ENCODE measurements at places on chromosomes 2 and 18.

DNA sequence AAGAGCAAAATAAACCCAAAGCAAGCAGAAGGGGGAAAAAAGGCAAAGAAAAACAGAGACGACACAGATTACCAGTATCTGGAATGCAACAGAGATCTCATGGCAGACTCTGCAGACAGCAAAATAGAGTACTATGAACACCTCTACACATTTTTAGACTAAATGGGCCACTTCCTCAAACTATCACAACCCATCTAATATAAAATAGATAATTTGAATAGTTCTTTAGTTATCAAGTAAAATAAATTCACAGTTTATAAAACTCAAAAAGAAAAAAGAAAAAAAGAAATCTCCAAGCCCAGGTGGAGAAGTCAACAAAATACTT is 16.6 kb downstream of the SESTD1 start:
- DNase-seq = no peak

DNA sequence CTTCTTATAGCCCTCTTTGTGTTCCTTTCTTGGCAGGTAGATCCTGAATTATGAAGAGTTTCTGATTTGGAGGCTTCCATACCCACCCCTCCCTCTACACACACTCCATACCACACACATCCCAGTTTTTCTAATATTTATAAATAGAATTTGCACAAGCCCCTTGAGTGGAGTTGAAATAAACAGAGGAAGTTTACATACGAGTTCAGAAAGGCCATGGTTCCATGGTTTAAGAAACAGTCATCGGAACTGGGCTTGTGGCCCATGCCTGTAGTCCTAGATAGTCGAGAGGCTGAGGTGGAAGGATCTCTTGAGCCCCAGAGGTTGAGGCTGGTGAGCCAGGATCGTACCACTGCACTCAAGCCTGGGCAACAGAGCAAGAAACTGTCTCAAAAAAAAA is 62.7 kb upstream of the TANC1 start:
- no peak for DNase-seq

DNA sequence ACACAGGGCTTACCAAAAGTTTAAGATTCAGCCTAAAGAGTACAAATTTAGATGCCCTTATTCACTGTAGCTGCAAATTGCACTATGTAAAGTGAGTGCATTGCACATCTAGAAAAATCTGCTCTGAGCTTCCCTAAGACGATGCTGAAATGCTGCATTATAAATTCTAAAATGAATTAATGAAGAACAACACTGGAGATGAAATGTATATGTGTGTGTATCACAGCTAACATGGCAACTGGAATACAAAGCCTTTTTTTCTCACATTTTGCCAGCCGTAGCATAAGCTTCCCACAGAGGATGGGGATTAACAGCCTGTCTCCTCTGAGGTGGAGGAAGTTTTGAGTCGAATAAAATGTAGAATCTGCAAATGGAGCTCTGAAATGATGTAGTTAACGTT is 338.3 kb upstream of the ZEB2 start:
- no peak for DNase-seq

DNA sequence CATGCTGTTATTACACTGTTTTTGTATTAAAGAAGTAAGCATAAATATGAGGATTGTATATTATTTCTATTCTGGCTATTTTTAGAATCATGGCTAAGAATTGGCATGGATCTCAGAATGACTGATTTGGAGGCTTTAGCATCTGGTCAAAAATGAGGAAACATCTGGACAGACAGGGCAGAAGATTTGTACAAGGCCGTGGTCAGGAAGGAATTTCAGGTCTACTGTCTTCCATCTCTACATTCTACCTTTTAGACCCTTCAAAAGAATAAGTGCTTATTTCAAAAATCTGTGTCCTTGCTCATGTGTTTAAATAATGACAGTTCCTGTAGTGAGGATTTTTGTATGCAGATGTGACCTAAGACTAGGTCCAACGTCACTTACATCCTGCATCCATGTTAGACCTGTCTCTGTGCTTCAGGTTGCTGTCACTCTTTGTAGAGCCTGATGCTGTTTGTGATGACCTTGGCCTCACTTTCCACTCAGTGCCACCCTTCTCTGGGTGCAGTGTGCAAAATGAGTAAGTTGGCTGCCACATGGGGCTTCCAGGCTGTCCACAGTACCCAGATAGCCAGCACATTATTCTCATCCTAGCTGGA is 54.7 kb upstream of the B3GNT2 start:
- no peak for DNase-seq

GRCh38 chr2:43407935-43408334 is 181.5 kb upstream of the ZFP36L2 start:
- DNase-seq = no peak

- DNase-seq = no peak
Measured at GRCh38 chr2:28399956-28400355, 7.3 kb downstream of the FOSL2 start.

DNA sequence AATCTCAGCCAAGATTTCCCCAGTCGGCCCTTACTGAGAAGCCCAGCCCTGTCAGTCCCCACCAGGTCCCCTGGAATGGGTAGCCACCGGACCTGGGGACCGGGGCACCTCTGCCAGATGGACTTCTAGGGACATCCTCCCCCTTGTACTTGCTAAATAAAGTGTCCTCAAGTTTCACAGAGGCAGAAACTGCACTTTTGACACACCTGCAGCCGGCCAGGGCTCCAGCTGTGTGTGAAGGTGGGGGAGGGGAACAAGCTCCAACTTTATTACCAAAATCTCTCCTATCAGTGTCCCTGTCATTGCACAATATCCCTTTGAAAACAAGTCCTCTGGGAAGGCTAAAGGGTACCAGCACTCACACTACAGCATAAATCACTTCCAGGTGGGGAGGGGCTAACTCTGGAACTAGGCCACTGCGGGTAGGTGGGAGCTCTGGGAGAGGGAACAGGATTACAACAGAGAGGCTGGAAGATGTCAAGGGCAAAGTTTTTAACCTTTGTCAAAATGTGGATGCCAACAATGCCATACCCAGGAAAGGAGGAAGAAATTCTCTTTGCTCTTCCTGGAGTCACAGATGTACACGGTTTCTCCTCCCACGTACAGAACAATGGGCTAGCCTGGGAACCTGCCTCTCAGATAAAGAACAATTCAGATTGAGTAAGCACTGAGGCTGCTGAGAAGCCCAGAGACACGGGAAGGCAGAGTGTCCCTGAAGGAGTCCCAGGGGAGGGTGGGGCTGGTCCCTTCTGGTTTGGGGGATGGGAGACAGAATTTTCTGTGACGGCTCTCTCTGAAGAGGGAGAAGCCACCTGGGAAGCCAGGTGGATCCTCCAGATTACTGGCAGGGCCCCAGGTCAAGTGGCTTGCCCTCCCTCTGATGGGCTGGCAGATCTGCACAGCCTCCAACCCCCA is 11.0 kb downstream of the SDC1 start:
- DNase-seq = no peak

DNA sequence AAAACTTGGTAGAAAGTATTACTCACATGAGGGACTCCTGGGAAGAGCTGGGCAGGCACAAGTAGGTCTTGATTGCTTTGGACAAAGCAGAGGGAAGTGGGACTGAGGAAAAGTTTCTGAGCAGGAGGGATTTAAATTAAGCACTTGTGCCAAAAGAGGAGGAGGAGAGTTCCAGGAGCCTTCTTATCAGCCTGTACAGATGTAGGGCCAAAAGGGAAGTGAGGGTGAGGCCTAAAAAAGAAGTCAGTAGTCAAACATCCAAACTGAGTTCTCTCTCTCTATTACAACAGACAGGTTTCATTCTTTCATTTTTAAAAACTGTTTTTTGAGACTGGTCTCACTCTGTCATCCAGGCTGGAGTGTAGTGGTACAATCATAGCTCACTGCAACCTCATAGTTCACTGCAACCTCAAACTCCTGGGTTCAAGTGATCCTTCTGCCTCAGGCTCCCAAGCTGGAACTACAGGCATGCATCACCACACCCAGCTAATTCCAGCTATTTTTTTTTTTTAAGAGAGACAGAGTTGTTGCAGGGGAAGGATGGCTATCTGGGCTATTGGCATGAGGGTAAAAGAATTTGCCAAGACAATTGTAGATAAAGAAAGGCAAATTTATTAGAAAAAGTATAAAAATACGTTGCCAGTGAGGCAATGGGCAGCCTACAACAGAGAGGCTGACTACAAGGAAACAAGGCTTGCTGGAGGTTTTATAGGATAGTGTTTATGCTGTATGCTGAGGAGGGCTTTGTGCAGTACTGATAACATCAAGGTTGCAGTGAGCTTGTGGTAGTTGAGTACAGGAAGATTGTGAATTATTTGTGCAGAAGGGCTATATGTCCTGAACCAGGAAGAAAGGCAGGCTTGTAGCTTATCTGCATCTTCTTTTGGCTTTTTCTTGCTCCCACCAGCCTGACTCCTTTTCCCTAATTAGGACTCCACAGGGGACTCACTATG is 29.0 kb downstream of the CFAP210 start:
- no peak for DNase-seq

GRCh38 chr2:85503851-85504777 is 34.9 kb upstream of the MAT2A start:
- DNase-seq = no peak

DNA sequence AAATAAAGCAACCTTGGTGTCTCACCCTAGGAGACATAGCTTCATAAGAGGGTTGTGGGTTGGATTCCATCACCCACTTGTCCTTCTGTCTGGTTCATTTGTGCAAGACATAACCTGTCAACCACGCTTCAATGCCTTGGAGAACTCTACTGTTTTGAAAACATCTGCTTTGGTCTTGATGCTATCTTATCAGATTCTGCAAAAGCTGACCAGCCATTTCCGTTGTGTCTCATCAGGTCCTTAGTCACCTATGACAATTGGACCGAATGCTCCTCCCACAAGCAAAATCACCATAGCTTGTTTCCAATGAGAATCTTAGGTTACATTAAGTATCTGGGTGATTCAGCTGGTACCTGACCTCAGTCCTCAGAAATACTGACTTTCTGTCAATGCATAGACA is 35.4 kb downstream of the STAT4 start:
- peak; percentile 14 for DNase-seq

GRCh38 chr2:12397854-12398253 is 318.9 kb upstream of the TRIB2 start:
- DNase-seq = no peak

GRCh38 chr2:101150306-101151145 is 656 bp downstream of the TBC1D8 start:
- DNase-seq = no peak

GRCh38 chr18:54254265-54254758 is 15.0 kb upstream of the POLI start:
- no peak for DNase-seq

DNA sequence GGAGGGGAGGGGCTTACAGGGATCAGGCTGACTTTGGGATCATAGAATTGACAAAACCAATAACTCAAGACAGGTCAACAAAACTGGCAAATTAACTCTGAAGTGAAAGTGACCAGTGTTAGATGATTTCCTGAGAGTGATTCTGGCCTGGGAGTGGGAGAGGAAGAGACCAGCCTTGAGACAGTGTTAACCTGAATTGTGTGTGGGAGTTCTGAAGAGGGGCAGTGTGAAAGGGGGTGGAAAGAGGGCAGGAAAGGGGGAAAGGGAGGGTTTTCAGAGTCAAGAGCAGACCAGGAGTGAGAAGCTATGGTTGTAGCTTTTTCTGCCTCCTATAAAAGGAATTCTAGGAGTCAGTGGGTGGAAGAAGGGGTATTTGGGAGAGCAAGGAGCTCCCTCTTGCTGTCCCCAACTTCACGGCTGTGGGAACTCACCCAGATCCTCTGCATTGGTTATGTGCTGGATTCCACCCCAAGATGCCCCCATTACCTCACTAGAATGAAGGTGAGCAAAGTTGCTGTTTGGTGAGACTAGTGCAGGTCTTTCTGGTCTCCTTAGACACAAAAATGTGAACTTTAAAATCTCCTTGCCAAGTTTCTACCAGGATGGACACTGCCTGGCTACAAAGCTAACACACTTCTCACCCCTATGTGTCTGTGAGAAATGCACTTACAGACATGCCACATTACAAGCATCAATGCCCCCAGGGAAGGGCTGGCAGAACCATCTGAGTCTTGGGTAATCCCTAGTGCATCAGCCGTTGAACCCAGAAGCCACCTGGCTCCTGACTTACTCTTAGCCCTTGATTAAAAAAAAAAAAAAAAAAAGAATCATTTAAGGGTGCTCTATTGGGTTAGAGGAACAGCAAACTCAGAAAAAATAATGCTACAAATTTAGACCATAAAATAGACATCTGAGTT is 61.6 kb downstream of the BMP10 start:
- no peak for DNase-seq

GRCh38 chr18:51108330-51108729 is 78.3 kb downstream of the SMAD4 start:
- no peak for DNase-seq

GRCh38 chr2:50448556-50448955 is 583.4 kb downstream of the NRXN1 start:
- no peak for DNase-seq

DNA sequence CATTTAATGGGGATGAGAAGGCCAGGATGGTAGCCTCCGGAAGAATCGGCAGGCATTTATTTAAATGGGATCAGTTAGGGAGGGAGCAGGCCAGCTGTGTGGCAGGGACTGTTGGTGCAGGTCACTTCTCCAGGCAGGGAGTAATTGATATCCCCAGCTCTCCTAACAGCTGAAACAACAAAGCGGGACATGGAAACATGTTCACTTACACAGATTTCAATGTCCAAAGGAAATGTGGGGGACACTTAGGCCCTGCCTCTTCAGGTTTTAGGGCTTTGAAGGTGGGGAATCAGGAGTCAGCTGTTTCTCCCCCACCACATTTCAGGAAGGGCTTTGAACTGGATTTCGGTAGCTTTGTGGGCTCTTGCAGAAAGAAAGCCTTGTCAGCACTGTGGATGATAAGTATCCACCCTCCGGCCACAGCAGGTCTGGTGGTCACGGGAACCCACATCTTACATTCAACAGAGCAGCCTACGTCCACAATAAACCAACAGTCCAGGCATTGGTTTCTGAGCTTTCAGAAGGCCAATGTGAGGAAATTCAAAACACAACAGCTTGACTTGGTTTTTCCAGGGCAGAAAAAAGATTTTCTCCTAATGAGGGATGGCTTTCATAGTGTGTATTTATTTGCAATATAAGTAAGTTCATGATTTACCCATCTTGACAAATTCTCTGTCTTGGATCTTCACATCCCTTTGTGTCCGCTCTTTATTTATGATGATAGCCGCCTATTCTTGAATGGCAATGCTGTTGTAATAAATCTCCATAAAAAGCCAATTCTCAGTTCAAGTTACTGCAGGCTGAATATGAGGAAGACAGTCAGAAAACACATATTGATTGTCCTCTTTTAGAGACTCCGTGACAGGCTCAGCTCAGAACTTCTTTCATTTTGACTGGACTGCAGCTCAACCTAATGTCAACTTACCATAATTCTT is 96.6 kb upstream of the NRP2 start:
- no peak for DNase-seq

- DNase-seq = no peak
Measured at GRCh38 chr2:129233751-129234406, 745.6 kb upstream of the RAB6C start.

GRCh38 chr2:197307236-197307932 is 3.2 kb downstream of the ANKRD44 start:
- no peak for DNase-seq

GRCh38 chr2:199378948-199379650 is 78.6 kb downstream of the SATB2 start:
- DNase-seq = no peak

GRCh38 chr2:121237336-121237979 is 47.5 kb downstream of the TFCP2L1 start:
- no peak for DNase-seq
